ENCODE measurements at places on chromosomes 2 and 18.

GRCh38 chr2:63424329-63425078, 163.8 kb downstream of the WDPCP start:
- no peak for DNase-seq

DNA sequence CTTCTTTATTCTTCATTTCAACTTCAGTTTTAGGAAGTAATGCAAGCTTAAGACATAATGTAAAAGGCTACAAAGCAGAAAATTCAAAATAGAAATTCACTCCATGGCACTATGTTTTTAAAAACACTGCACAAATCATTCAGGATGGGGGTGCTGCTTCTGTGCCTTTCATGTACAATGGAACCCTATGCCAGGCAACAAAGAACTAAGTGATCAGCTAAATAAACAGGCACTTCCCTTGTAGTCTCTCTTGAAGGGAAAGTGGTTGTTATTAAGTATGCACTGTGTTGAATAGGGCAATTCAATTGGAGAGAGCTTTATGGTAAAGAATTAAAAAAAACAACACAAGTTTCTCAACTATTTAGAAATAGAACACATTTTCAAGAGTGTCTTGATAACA, 10.9 kb upstream of the ERBB4 start:
- DNase-seq = no peak

DNA sequence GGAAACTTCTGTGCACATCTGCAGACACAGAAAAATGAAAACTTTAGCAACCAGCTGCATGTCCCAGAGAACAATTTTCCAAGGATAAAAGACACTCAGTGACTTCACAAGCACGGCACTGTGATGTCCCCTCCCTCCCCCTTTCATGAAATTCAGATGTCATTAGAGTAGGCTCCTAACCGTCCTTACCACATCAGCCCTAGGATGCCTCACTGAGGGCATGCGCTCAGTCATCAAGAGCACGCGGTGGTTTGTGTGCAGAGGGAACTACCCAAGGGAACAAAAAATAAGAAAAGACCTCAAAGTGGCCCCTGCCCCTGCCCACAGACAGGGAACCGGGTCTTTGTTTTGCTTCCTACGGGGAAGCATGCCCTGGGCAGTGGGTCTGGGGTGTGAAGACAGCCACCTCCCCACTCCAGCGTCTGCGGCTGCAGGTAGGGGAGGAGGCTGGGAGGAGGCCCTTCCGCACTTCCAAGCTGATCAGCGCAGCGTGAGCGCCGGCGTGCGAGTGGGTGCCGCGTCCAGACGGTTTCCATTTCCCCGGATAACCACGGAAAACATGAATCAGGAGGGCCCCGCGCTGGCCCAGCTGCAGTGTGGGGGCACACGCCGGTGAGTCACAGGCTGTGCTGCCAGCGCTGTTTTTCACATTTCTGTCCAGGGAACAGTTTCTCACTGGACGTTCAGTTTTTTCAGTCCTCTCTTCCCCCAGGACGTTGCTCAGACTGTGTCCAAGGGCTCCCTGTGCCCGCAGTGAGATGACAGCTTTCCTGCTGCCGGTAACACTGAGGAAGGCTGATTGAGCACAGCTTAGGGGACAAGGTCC, 70.6 kb downstream of the COPS8 start:
- no peak for DNase-seq

- DNase-seq = no peak
Observed at GRCh38 chr18:70126832-70127231, 78.7 kb downstream of the RTTN start.

- no peak for DNase-seq
Observed at GRCh38 chr2:234603619-234604018, 106.7 kb upstream of the ARL4C start.

- DNase-seq = no peak
Observed at GRCh38 chr18:63947051-63947790, 1.9 kb upstream of the HMSD start.

DNA sequence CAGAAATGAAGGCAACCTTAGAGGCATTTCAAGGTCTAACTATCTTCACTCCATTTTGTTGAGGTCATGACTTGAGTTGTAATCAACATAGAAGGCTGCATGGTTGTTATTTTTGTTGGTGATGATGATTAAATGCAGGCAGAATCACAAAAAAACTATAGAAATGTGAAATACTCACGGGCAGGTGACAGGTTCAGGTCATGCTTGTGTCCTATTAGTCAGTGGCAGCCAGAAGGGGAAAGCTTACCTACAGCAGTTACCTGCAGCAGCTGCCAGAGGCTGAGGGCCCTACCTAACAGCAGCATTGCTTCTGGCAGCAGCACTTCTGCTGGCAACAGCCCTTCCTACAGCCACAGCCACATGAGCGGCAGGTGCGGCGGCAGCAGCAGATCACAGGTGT, 394 bp downstream of the SCYGR3 start:
- DNase-seq = no peak

- DNase-seq = no peak
Observed at GRCh38 chr2:43274055-43274454, 47.6 kb upstream of the ZFP36L2 start.

- DNase-seq = no peak
Observed at GRCh38 chr18:27136208-27136535, 48.9 kb downstream of the CHST9 start.

DNA sequence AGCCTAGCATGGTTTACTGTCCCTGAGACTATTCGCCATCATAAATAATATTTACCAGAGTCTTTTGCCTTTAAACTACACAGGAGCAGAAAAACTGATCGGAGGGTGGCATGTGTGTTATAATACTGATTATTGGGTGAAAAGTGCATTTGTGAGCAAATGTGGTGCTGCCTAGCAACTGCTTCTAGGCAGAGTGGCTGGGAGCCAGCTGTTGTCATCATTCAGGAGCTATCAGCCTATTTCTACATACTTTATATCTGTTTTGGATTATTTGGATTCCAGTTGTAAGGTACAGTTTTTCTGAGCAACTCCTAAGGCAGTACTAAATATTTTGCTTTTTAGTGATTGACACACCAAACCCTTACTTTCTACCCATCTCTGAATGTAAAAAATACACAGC, 75.0 kb upstream of the MSTN start:
- DNase-seq = no peak

All from CD4-positive, alpha-beta T cell treated with Interleukin-4 for 1 hour (primary cell).